Cardiac septum (tissue), 1 donor: ENCODE measurements at places on chromosomes 13 and 19. TPM values are rescaled to one million over a fixed set of nuclear protein-coding genes. Genes with fewer than 3 reads are reported as not detected.

GRCh38 chr19:22052644-22053013, 345 bp downstream of the ZNF257 start:
- DNase-seq, result peak; percentile 74

- DNase-seq, result no peak
Measured at GRCh38 chr19:40300668-40301067, 15.5 kb upstream of the AKT2 start.

DNA sequence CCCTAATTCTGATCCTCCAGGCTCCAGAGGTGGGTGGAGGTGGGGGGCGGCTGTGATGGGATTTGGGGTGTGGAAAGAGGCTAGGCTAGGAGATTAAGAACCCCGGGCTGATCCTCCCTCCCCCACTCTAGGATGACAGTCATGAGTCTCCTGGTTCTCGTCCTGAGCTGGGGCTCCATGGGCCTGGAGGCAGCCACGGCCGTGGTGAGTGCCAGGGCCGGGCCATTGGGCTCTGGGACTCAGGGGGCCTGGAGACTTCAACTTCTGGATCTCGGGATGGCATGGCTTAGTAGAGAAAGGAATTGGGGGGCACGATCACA, 13.9 kb downstream of the TTYH1 start:
- no peak for DNase-seq

DNA sequence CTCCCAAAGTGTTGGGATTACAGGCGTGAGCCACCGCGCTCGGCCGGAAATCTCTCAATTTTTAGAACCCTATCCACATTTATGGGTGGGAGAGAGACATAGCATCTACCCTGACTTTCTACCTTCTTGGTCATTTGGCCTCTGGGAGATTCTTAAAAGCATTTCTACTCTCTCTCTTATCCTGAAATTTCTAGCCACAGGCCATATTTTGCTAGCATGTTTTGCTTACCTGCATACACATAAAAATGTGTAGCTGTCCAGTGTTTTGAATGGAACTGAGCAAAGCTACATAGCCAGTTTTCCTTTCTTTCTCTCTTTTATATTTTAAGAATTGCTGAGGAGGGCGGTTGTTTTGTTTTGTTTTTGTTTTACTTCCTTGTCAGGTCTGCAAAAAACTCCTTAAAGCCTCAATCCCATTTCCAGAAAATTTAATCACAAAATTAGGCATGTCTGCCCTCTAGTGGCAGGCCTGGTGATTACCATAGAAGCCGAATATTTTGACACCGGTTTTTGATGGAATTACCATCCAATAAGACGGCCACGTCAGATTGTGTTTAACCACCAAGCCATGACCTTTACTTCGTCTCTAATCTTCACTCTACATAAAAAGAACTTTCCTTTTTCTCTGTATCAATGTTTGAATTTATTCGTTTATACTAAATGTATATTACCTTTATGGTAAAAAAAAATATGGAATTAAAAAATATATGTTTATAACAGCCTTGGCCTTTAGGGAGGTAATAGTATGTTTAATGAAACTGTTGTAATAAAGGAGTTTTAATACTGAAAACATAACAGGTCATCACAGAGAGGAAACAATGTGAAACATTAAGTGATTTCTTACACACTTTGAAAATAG, 34.4 kb upstream of the OXGR1 start:
- no peak for DNase-seq

DNA sequence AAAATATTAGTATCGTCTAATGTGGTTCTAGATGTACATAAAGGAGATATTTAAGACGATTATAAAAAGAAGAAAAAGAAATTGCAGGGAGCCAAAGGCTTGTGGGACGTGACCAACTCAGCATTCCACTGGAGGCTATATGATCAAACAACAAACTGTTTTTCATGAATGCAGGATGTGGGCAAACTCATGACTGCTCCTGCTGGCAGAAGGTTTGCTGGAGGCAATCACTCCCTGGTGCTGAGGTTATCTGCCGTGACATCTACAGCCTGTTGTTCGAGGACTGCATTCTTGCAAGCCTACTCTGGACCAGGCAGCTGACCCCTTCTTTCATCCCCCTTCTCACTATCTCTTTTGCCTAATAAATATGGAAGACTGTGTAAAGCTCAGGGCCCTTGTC, 518.1 kb downstream of the UQCRFS1 start:
- DNase-seq, result no peak

DNA sequence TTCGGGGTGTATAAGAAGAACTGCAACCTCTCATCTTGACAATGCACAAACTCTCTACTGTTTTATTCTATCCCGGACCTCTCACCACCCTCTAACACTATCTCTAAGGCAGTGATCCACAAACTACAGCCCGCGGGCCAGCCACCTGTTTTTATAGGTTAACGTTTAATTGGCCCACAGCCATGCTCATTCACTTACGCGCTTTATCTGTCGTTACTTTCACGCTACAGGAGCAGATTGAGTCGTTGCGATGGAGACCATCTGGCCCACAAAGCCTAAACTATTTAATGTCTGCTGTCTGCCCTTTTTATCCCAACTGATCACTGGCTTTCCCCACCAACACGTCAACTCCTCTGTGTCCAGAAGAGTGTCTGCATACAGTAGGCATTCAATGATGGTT, 158.9 kb downstream of the CACNA1A start:
- no peak for DNase-seq

DNA sequence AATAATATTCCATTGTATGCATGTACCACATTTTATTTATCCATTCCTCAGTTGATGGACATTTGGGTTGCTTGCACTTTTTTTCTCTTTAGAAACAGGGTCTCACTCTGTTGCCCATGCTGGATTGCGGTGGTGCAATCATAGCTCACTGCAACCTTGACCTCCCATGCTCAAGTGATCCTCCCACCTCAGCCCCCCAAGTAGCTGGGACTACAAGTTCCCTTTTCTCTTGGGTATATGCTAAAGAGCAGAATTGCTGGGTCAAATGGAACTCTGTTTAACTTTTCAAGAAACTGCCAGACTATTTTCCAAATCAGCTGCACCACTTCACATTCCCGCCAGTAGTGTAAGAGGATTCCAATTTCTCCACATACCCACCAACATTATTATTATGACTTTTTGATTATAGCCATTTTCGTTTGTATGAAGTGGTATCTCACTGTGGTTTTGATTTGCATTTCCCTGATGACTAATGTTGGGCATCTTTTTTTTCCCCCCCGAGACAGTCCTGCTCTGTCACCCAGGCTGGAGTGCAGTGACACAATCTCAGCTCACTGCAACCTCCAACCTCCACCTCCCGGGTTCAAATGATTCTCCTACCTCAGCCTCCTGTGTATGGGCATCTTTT, 7.6 kb upstream of the IPO5 start:
- no peak for DNase-seq

GRCh38 chr13:105048677-105049076, 1486.8 kb downstream of the EFNB2 start:
- DNase-seq, result no peak

GRCh38 chr13:79880818-79881217, 399.9 kb downstream of the NDFIP2 start:
- DNase-seq, result no peak

GRCh38 chr13:57824121-57824520, 192.6 kb downstream of the PCDH17 start:
- DNase-seq, result peak; percentile 68

GRCh38 chr19:4533835-4534424, 1.1 kb downstream of the PLIN5 start:
- DNase-seq, result no peak

DNA sequence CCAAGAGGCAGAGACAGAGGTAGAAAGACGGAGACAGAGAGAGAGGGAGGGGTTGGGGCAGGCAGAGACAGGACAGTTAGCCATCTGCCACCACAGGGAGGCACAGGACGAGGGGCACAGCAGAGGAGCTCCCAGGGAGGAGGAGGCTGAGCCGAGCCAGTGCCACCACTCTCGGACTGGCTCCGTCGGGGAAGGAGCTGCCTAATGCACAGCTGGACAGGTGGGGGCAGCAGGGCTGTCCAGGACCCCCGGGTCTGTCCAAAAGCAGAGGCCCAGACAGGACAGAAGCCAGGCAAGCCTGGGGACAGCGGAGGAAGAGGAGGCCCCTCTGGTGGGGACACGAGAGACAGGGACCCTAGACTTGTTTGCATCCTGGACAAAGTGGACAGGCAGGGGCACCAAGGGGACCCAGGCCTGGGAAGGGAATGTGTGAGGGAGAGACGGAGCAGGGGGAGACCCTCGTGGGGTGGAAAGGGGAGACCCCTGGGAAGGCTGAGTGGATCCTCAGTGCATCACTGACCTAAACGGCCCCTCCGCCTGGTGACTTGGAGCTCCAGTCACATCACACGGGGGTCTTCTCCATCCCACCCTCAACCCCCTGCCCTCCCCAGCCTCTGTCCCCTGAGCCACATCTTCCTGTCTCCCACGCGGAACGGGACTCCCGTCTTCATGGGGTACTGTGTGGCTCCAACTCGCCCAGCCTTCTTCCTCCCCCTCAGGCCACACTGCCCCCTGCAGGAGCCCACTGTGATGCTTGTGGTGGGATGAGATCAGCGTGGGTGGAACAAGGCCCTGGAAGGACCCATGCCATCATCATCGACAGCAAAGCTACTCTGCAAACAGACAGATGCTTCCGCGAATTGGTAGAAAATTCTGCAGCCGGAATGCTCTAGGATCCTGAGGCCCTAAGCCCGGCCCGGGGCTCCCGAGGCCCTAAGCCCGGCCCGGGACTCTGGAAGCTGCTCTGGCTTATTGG, 915 bp downstream of the F10 start:
- peak; percentile 68 for DNase-seq

DNA sequence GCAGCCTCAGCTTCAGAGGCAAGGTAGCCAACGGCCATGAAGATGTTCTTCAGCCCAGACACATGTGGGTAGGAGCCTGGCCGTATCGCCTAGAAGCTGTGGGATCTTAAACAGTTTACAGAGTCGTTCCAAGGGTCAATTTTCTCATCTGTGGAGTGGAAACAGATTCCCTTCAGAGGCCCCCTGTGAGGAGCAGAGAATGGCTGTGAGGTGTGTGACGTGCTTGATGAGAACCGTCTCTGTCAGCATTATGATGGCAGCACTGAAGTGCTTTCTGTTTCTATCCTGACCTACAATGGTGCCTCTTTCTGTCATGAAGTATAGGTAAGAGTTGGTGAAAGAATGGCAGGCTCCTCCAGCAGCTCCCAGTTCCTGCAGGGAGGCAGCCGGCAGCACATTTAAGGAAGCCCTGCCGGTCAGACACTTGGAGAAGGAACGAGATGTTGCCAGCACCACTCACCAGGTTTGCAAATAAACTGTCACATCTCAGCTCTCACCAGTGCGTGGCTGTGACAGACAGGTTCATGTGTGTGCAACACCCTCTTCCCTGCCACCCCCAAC, 277.3 kb downstream of the FOXO1 start:
- no peak for DNase-seq

DNA sequence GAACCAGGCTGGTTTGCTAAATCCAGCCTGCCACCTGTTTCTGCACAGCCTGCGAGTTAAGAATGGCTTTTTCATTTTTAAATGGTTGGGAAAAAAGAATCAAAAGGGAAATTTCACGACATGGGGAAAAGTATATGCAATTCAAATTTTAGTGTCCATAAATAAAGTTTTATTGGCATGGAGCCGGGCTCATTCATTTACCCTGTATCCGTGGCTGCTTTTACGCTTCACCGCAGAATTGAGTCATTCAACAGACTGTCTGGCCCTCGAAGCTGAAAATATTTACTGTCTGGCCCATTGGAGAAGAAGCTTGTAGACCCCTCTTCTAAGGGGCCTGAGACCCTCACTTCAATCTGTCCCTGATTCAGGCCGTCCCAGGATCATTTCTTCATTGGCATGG, 26.1 kb downstream of the IER2 start:
- DNase-seq, result no peak

DNA sequence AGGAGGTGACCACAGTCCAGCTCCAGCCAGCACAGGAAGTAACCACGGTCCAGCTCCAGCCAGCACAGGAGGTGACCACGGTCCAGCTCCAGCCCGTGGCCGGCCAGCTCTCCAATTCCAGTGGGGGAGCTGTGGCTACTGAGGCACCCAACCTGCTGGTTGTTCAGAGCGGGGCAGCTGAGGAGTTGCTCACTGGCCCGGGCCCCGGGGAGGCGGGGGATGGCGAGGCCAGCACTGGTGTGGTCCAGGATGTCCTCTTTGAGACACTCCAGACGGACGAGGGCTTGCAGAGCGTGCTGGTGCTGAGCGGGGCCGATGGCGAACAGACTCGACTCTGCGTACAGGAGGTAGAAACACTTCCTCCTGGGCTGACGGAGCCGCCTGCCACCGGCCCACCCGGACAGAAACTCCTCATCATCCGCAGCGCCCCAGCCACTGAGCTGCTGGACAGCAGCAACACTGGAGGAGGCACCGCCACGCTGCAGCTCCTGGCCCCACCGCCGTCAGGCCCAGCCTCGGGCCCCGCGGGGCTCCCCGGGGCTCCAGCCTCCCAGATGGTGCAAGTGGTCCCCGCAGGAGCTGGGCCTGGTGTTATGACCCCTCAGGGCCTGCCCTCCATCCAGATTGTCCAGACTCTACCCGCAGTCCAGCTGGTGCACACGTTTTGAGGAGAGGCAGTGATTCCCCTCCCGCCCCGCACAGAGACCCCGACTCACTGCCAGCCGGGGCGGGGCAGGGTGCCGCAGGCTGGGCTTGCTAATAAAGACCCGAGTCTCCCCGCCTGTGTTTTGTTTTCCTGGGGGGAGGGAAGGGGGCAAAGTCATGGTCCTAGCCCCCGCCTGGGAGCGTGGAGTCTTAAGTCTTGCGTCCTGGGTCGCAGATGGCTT, 1.0 kb upstream of the NAT14 start:
- no peak for DNase-seq

- DNase-seq, result no peak
Measured at GRCh38 chr19:2998642-2999041, 21.3 kb downstream of the TLE6 start.

DNA sequence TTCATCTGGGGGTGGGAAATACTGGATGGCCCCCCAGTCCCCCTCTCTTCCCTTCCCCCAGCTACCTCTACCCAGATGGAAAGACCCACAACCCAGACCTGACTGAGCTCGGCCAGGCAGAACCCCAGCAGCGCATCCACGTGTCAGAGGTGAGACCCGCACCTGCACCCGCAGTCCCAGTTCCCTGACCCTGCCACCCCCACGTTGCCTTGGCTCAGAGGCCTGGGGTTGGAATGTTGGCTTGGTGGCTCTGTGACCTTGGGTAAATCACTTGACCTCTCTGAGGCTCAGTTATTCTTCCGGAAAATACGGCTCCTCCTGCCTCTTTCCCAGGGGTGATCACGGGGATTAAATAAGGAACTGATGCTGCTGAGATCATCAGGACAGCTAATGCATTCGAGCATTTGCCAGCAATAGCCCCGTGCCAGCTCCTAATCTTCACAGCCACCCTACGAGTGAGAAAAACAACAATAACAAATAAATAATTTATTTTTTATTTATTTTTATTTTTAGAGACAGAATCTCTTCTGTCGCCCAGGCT, 12.3 kb downstream of the CBLC start:
- DNase-seq, result no peak

ALOX5AP gene
- 5.4 TPM for total RNA-seq

LRFN3 gene
- total RNA-seq, result 8.8 TPM

ATXN8OS gene
- total RNA-seq, result not detected

PGLYRP1 gene
- 0.59 TPM for total RNA-seq

FXYD3 gene
- not detected for total RNA-seq

PLVAP gene
- total RNA-seq, result 32.8 TPM

ZNF730 gene
- 0.57 TPM for total RNA-seq

ZNF382 gene
- 20.4 TPM for total RNA-seq

CPAMD8 gene
- 7.1 TPM for total RNA-seq

CGB2 gene
- not detected for total RNA-seq

SRRM5 gene
- total RNA-seq, result 0.38 TPM
